ENCODE measurements at places on chromosomes 4 and X.

DNA sequence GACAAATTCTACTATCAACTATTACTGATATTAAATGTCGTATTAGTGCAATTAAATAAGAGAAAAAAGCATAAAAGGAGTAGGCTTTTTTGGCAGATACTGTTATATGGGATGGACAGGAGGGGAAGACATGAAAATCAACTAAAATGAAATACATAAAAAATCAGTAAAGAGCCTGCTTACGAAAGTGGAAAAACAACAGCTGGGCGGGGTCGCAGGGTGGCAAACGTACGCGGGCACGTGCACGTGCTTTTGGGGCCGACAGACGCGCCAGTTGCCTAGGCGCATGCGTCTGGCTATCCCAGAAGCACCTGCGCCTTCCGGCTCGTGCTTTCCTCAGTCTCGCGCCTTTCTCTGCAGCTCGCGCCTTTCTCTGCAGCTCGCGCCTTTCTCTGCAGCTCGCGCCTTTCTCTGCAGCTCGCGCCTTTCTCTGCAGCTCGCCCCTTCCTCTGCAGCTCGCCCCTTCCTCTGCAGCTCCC is at the start of gene YY2:
YY2 (plus strand) TSS at position 51 of the 479 bp plus-strand sequence. CDS start 498 bp downstream, outside the sequence.
- DNase-seq, result no peak

- DNase-seq, result no peak
Observed at GRCh38 chr4:144557404-144557803, 88.6 kb upstream of the HHIP start.

- no peak for DNase-seq
Observed at GRCh38 chr4:74444891-74445642, at the start of gene AREG. Gene AREG, plus strand, starts transcription at chr4:74445136. Its CDS starts 210 bp downstream, at chr4:74445346.

- no peak for DNase-seq
Observed at GRCh38 chr4:43782391-43782790, 666.2 kb downstream of the KCTD8 start.

GRCh38 chrX:140091125-140091886 is 126.0 kb upstream of the CXorf66 start:
- DNase-seq, result no peak

DNA sequence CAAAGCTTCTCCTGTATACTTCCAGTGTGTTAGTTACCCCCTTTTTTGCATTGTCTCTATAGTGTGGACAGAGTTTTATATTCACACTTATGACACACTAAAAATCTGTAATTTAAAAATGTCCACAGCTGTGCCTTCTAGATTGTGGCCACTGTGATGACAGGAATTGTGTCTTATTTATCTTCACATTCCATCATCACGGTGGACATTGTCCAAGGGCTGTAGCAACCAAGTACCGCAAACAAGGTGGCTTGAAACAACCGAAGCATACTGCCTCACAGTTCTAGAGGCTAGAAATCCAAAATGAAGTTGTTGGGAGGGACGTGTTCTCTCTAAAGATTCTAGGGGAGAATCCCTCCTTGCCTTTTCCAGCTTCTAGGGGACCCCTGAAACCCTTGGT is 32.3 kb downstream of the CHRNA9 start:
- DNase-seq, result no peak

DNA sequence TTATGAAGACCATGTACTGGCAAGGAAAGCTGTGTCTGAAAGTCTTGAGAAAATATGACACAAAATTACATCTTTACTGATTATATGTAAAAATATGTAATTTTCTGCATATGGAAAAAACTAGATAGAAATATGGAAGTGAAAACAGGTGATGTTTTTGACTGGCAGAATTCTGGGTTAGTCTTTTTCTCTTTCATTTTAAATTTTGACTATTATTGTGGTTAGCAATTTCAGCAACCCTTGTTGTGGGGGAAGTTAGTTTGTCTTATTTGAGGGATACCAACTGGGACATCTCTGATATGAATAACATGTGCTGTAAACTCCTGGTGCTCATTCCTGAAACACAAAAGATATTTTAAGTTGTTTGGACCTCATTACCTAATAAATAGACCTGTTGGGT is 49.9 kb upstream of the CPEB2 start:
- DNase-seq, result no peak

GRCh38 chr4:5127556-5127955 is 76.3 kb downstream of the STK32B start:
- no peak for DNase-seq

DNA sequence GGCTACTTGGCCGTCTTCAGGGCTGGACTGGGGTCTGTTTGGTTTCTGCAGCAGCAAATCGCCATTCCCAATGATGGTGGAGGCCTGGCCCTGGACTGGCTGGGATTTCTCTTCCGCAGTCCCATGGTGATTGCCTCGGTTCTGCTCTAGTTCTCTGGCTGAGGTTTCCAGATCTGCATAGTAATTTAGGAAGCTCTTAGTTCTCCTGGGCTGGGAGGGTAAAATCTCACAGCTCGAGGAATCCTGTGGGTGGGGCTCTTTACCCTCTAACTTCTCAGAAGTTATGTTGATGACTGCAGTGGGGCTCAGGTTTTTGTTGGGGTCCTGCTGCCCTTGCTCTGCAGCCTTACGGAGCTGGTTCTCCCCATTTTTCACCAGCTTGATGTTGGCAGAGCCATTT is 200.6 kb downstream of the APBB2 start:
- DNase-seq, result no peak

DNA sequence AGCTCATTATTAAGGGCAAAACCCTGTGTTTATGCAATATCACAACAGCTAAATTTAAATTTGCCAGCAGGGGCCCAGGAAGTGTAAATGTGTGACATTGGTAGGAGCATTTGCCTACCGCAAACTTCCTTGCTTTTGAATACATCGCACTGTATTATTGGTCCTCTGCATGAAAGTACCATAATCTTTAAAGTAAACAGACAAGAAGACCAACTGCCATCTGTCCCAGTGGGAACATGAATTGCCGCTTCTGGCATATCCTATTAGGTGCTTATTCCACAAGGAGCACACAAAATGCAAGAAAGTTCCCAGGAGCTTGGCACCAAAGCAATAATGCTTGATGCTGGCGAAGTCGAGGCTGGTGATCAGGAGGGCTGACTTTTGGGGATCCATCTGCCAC is 51.3 kb downstream of the SOD3 start:
- no peak for DNase-seq

DNA sequence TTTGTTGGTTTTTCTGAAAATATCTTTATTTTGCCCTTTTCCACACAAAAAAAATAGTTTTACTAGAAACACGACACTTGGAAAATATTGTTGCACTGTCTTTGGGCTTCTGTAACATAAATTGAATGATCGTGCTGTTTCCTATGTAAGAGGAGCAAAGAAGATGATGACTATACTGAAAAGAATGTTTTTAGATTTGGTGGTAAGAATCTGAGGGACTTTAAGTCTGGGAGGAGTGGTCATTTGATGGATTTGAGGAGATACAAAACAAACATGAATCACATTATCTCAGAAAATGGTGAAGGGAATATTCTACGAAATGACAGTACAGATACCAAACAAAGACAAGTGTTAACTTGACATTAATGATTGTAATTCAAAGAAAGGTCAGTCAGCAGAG is 328.8 kb downstream of the ADAM29 start:
- no peak for DNase-seq

DNA sequence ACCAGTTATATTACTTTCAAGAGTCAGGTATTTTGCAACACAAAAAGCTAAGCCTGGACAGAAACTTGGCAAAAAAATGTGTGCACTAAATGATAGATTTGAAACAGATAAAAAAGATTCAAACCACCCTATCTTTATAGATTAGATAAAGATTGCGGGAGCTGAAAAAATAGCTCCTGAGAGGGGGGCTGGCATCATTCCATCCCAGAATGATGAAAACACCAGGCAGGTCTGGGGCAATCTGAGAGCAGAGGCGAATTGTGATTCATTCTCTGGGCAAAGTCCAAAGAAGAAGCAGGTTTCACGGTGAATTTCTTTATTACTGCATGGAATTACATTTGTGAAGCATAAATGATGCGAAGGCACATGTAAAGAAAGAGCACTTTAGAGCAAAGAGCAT is 168.5 kb upstream of the DMD start:
- no peak for DNase-seq

- DNase-seq, result no peak
Observed at GRCh38 chr4:82561786-82562563, at the start of gene TMEM150C. Gene TMEM150C, minus strand, starts transcription at chr4:82561988. Its CDS starts 57,331 bp downstream, at chr4:82504657.

DNA sequence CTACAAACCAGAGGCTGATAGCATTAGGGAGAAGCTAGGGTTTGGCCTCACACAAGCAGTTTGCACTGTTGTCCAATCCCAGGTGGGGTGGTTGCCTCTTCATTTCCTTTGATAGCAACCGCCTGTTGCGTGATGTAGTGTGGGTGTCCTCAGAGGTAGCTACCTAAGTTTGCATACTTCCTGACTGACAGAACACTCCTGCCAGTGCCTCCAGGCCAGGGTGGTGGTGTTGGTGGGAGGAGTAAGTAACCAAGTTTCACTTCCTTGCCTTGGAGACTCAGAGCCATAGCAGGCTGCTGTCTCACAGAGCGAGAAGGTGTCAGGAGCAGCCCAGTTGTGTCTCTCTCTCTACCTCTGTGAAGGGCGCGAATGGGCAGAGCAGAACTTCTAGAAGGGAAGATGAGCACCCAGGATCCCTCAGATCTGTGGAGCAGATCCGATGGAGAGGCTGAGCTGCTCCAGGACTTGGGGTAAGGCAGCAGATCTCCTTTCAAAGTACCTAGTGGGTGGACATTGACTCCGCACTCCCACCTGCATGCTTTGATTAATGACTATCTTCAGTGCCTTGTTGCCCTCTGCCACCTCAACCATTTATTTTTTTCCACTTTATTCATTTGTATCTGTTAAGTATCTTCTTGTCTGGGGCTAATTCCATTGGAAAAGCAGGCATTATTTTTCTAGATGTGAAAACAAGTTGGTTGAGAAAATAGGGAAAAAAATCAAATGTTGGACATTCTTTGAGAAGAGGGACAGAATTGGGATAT is at the start of gene DAPP1:
DAPP1 (plus strand) TSS at position 283 of the 764 bp plus-strand sequence; CDS start at position 370, 87 bp downstream.
- no peak for DNase-seq

DNA sequence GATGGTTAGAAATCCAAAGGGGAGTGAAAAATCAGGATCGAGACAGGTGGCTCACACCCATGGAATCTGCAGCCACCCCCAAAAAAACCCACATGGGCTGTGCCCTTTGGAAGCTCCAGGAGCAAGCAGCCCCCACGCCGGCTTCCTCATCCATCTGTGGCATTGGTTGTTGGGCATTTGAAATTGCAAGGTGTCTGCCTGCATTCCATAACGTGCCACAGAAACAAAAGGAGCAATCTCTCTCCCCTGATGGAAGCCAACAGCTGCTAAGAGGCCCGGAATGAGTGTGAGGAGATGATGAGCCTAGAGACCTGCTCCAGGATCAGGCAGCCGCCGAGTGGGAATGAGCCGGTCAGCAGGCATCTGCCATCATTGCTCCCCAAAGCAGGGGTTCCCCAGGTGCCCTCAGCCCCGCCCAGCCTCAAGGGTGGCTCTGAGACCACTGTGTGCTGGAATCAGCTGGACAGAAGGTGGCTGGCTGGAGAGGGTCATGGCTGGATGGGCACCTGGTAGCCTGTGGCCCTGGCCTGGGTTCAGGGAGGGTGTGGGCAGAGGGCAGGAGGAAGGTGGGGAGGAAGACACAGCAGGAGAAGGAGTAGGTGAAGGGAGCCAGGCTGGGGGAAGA is 113.2 kb downstream of the CRLF2 start:
- no peak for DNase-seq

DNA sequence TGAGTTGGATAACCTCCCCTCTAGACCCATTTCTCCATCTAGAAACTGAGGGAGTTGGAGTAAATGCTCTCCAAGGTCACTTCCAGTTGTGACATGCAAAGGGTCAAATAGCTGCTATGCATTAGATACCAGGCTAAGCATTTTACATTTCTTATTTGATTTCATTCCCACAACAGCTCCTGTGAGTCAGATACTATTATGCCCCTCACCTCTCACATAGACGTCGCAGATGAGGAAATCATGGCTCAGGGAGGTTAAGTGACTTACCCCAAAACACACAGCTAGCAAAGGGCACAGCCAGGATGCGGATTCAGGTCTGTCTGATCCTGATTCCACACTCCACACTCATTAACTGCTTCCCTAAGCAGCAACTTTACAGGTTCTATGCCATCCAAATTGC is 57.7 kb downstream of the PRPS1 start:
- DNase-seq, result no peak

GRCh38 chrX:69493766-69494165 is 10.4 kb upstream of the NALF2 start:
- DNase-seq, result no peak

DNA sequence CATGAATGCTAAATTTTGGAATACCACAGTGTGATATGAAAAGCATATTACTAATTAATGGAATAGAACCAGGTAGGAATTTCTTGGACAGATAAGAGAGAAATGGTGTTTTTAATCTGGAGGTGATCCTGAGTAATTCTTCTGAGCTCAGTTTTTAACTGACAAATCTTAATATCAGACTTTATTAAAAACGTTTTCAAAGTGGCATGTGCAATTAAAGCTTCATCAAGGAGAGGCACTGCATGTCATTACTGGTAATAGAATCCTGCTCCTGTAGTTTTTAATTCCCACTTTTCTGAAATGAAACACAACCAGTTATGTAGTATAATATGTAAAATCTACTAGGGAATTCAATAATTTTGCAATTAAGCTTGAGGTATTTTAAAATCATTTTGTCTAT is 7.0 kb upstream of the PTTG2 start:
- no peak for DNase-seq

GRCh38 chr4:44194365-44194764 is 254.2 kb downstream of the KCTD8 start:
- DNase-seq, result no peak

- DNase-seq, result no peak
Observed at GRCh38 chr4:110867251-110867960, 244.5 kb upstream of the PITX2 start.

GRCh38 chrX:39899856-39900776 is 197.6 kb downstream of the BCOR start:
- no peak for DNase-seq

- no peak for DNase-seq
Observed at GRCh38 chrX:50157545-50158135, 43.2 kb downstream of the AKAP4 start.
